ENCODE measurements at places on chromosomes 13 and 19.

GRCh38 chr13:108154421-108154858, 60.9 kb downstream of the LIG4 start:
- DNase-seq, result peak; percentile 88

DNA sequence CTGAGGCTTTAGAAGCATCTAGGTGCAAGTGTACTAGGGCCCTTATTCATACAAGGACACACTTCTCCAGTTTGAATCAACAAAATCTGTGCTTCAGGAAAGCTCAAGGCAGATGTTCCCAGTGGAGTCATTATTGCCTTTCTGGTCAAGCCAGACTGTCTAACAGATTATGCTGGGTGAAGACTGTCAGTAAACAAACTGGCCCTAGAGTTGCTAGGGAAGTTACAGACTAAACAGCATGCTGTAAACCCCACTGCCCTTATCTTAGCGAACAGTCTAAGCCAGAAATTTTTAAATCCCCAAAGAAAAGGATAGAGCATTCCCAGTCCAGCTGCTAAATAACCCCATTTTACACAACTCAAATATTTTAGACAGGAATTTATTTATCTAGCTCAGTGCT, 1701.3 kb upstream of the PRR20A start:
- no peak for DNase-seq

GRCh38 chr13:79457390-79457789, 23.6 kb upstream of the NDFIP2 start:
- DNase-seq, result no peak

DNA sequence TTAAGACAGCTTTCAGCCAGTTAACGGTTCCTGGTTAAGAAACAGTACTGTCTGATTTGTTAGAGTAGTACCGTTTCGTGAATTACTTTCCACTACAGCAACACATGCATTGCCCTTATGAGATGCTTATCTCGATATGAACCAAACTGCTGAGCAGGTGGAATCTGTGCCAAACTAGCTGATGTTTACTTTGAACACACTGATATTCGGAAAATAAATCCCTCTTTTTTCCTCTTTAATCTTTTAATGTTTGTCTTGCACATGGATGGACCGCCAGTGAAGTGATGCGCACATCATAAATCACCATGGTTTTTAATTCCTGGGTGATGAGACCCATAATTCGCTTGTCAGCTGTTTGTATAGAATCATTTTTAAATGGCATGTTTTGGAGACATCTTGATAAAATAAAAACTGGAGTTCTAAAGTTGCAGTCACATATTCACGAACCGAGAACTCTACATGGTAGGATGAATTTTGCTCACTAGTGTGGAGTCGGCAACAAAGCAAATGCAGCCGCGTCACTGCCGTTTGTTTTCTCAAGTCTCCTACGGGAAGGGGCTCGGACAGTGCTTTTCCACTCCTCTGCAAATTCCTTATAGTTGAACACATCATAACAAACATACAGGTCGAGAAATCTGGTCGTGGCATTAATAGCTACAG, 1.1 kb downstream of the GJA3 start:
- no peak for DNase-seq

DNA sequence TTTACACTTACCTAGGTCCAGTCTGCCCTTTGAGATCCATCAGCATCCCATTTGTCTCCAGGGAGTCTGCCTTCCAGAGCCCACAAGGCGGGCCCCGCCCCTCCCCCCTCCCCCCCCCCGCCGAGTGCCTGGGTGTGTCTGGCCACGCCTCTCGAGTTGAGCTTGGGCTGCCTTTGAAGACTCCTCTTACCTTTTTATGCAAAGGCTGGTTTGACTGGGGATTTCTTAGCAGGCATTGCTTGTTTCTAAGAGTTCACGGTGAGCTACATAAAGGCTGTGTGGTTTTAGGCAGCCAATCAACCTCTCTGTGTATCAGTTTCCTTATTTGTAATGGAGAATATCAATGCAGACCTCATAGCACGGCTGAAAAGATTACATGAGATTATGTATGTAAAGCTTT, 11.3 kb downstream of the GPR12 start:
- no peak for DNase-seq

DNA sequence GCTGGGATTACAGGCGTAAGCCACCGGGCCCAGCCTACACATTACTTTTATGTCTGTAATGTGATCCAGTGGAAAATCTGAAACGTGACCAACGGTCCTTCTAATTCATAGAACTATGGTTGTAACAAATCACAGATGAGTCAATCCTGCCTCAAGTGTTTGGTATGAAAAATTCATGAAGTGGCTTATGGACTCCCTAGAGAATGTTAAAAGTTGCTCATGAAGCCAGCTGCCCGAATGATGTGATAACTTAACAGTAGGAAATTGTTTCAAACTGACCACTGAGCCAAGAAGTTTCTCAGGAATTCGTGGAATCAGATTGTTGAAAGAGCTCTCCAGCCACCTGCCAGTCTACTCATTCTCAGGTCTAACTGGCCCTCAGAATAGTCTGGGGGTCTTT, 59.4 kb upstream of the FARP1 start:
- peak; percentile 54 for DNase-seq

DNA sequence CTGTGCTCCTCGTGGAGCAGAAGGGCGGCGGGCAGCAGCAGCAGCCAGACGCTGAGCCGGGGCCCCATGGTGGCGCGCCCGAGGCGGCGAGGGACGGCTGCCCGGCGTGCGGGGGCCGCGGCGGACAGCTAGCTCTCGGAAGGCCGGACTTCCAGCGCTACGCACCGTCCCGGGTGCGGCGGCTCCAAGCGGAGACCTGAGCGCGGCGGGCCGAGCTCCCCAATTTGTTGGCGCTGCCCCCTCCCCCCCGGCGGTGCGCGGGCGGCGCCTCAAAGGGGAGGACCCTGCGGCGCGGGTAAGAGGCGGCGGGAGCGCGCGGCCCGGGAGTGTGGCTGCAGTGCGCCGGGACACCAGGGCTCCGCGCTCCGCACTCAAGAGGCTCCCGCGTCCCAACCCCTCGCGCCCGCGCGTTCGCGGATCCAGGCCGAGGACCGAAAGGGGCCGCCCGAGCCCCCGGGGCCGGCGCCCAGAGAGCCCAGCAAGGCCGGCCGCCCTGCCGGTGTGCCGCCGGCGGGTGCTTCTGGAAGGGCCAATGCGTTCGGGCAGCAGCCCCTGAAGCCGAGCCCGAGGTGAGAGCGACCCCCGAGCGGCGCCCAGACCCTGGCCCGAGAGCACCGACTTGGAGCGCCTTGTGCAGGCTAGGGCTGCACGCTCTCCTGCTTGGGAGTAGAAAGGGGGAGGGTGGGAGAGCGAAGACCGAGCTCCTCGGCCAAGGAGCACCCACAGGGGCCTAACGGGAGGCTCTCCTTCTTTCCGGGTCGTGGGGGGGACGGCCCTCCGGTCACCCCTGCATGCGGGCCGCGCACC, at the start of the genes COL4A1 and COL4A2:
COL4A1 (minus strand) TSS at position 198 of the 807 bp plus-strand sequence; CDS start at position 68, 130 bp downstream.
COL4A2 (plus strand) TSS at position 325 of the 807 bp plus-strand sequence. CDS start 620 bp downstream, outside the sequence.
- no peak for DNase-seq

- DNase-seq, result no peak
Measured at GRCh38 chr13:75445717-75446499, 36.1 kb downstream of the TBC1D4 start.

DNA sequence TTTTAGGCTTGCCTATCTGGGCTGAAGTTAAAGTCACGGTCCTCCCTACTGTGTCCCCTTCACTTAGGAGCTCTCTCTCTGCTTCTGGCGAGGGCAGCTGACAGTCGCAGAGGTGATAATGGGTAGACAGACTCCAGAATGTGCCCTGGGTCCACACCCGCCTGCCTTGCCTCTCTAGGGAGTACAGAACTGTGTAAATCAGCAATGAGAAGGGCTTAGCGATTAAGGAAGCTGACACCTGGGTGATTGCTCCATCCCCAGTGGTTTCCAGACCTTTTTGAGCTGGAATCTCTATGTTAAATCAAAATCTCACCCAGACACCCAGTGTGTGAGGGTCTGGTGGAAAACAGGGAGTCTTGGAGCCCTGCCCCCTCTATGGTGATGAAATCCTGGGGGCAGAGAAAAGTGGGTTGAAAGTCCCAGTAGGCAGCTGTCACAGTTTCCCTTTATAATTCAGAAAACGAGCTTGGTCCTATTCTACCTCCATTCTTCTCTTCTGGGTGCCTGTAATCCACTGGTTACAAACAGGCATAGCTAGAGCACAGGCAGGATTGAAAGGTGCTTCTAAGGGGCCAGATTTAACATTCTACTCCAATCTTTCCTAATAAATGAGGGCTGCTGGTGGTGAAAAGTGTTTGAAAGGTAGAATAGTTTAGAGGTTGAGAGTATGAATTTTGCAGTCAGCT, 46.9 kb downstream of the OLFM4 start:
- no peak for DNase-seq

- DNase-seq, result no peak
Measured at GRCh38 chr19:15010501-15011300, 31.0 kb upstream of the SLC1A6 start.

GRCh38 chr13:29756506-29756905, 93.9 kb downstream of the UBL3 start:
- DNase-seq, result no peak

- DNase-seq, result no peak
Measured at GRCh38 chr19:31271306-31271911, 77.8 kb downstream of the TSHZ3 start.

DNA sequence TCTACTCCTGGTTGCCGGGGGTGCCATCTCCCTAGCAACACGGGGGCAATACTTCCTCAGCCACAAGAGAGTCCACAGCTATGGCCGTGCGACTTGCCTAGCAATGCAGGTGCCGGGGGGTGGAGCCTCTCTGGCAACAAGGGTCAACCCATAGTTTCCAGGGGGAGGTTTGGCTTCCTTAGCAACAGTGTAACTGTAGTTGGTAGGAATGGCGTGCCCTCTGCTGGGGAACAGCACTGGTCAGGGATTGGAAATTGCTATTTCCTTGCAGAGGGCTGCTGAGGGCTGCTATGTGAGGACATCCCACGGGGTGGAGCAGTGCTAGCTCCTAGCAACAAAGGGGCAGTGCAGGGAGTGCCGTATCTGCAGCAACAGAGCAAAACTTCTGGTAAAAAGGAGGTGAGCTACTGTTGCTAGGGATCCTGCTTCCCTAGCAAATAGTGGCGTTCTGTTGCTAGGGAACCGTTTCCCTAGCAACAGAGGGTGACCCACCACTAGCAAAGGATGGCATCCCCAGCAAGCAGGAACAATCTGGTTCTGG, 7.0 kb upstream of the TMC4 start:
- DNase-seq, result peak; percentile 54

- DNase-seq, result no peak
Measured at GRCh38 chr13:70893832-70894231, 785.6 kb upstream of the KLHL1 start.

GRCh38 chr19:8518536-8518935, 4.6 kb upstream of the ZNF414 start:
- DNase-seq, result no peak

DNA sequence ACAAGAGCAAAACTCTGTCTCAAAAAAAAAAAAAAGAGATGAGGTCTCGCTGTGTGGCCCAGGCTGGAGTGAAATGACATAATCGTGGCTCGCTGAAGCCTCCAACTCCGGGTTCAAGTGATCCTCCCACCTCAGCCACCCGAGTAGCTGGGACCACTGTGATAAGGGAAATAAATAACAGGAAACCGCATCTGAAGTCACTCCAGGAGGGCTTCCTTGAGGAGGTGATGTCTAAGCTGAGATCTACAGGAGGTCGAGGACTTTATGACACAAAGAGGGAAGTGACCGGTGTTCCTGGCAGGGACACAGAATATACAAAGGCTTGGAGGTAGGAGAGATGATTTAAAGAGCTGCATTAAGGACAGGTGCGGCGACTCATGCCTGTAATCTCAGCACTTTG, 8.9 kb upstream of the NR2F6 start:
- no peak for DNase-seq

DNA sequence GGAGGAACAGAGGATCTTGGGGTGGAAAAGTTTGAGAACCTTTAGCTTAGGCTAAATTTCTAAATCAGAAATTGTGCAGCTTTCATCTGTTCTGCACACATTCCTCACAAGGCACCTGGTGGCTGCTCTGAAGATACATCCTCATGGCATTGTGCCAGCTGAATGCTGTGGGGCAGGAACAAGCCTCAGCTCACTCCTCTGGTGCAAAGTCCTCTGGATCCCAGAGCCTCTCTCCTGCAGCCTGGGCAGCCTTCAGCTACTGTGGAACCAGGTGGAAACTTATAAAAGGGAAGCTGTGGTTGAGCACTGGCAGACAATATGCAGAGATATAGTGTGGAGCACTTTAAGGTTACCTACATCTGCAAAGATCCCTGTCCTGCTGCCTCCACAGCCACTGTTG, 72.3 kb downstream of the KCTD12 start:
- no peak for DNase-seq

GRCh38 chr19:32404933-32405430, 588 bp upstream of the DPY19L3 start:
- no peak for DNase-seq

DNA sequence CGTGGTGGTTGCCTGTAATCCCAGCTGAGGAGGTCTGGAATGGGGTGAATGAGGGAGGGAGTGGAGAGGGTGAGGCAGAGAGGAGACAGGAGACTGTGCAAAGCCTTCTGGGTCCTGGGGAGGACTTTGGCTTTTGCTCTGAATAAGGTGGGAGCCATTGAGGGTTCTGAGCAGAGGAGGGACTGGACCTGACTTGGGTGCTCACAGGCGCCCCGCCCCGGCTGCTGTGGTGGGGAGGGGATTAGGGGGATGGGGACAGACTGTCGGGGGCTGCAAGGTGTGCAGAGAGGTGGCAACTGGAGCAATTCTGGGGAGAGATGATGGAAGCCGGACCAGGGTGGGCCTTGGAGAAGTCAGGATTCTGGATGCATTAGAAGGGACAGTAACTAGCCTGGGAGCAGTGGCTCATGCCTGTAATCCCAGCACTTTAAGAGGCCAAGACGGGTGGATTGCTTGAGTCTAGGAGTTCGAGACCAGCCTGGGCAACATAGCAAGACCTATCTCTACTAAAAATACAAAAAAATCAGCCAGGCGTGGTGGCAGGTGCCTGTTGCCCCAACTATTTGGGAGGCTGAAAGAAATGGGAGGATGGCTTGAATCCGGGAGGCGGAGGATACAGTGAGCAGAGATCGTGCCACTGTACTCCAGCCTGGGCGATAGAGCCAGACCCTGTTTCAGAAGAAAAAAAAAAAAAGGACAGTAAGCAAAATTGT, 16.1 kb upstream of the NANOS3 start:
- DNase-seq, result no peak

DNA sequence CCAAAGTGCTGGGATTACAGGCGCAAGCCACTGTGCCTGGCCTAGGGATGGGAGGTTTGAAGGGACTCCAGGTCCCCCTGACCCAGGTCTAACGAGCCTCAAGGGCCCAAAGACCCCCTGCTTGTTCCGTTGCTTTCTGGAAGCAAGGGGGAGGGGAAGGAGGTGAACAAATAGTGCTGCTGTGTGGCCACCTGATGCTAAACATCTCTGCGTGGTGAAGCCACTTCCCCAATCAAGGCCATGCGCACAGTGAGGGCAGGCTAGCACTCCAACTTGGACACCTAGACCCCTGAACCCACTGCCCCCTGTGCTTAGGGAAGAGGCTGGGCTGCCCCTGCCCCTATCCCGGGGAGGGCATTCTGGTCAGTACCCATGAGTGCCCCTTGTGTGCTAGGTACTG, 24.0 kb downstream of the CARM1 start:
- no peak for DNase-seq

All from retinal pigment epithelial cell (primary cell).